Forelimb muscle (tissue), 1 donor: ENCODE measurements at places on chromosomes 13 and 19.

GRCh38 chr19:6875218-6875617 lies 12.2 kb upstream of the ADGRE1 start:
- no peak for DNase-seq

DNA sequence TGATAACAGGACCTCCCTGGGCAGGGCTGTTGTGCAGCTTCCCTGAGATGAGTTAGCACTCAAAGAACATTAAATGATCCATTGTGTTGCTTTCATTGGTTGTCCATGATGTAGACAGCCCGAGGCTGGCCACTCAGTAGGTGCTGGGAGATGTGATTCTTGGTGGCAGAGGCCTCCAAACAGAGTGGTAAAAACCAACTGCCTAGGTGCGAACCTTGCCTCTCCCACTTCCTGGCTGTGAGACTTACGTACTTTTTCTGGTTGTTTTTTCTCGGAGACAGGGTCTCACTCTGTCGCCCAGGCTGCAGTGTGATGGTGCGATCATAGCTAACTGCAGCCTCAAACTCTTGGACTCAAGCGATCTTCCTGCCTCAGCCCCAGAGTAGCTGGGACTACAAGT lies 6.2 kb downstream of the SARS2 start:
- DNase-seq, result no peak

DNA sequence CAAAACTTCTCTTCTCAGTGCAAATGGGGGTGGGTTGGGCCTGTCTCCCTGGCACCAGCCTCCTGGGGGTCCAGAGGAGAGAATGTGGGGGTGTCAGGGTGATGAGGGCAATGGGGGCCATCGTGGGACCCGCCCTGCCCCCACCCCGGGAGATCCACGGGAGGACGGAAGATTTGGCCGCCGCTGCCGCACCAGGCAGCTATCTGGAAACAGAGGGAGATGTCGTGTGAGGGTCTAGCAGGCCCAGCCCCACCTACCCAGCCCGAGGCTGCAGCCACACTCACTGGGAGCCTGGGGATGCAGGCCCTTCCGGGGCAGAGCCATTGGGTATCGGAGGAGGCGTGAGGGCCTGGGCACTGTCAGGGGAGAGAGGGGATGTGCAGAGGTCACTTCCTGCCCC lies 1.8 kb upstream of the TMEM86B start:
- no peak for DNase-seq

- DNase-seq, result no peak
Measured at GRCh38 chr13:75327135-75327510, 154.8 kb downstream of the TBC1D4 start.

GRCh38 chr13:102041544-102041943 lies 360.3 kb downstream of the FGF14 start:
- DNase-seq, result no peak

DNA sequence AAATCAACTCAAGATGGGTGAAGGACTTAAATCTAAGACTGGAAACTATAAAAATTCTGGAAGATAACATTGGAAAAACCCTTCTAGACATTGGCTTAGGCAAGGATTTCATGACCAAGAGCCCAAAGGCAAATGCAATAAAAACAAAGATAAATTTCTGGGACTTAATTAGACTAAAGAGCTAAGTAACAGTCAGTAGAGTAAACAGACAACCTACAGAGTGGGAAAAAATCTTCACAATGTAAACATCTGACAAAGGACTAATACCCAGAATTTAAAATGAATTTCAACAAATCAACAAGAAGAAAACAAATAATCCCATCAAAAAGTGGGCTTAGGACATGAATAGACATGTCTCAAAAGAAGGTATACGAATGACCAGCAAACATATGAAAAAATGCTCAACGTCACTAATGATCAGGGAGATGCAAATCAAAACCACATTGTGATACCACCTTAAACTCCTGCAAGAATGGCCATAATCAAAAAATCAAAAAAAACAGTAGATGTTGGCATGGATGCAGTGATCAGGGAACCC lies 6.3 kb upstream of the RFX1 start:
- DNase-seq, result no peak
